Transverse colon (tissue), 4 donors: ENCODE measurements at places on chromosomes 6 and 20.

GRCh38 chr20:25291432-25292133, 43.7 kb downstream of the PYGB start:
- H3K27me3 ChIP-seq: no peaks in the 10 kb centered on the region
- no peak overlapping the region for H3K27ac ChIP-seq
- peaks cover 17% of the 10 kb centered on the region for H3K4me1 ChIP-seq
- DNase-seq: no peak

DNA sequence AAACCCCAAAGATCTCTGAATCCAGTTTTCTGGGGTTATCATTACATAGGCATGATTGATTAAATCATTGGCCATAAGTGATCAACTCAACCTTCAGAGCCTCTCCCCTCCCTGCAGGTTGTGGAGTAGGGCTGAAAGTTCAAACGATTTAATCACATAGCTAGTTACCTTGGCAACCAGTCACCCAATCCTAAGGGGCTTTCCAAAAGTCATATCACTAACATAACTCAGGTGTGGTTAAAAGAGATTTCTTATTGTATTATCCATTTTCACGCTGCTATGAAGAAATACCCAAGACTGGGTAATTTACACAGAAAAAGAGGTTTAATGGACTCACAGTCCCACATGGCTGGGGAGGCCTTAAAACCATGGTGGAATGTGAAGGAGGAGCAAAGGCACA, 935.1 kb upstream of the SLC35B3 start:
- no peak overlapping the region for H3K27ac ChIP-seq
- no peaks in the 10 kb centered on the region for H3K4me1 ChIP-seq
- no peak for DNase-seq

GRCh38 chr6:14729129-14729871, 516.6 kb upstream of the JARID2 start:
- DNase-seq: no peak
- H3K36me3 ChIP-seq: no peaks in the 10 kb centered on the region
- H3K4me3 ChIP-seq: no peak overlapping the region
- H3K4me1 ChIP-seq: peaks cover 3% of the 10 kb centered on the region
- H3K27ac ChIP-seq: peak overlapping the region; percentile 64
- H3K27me3 ChIP-seq: no peaks in the 10 kb centered on the region

- H3K27ac ChIP-seq: no peak overlapping the region
- H3K4me3 ChIP-seq: no peak overlapping the region
- no peaks in the 10 kb centered on the region for H3K36me3 ChIP-seq
- no peaks in the 10 kb centered on the region for H3K4me1 ChIP-seq
Measured at GRCh38 chr20:36519944-36520343, 21.4 kb upstream of the MYL9 start.

DNA sequence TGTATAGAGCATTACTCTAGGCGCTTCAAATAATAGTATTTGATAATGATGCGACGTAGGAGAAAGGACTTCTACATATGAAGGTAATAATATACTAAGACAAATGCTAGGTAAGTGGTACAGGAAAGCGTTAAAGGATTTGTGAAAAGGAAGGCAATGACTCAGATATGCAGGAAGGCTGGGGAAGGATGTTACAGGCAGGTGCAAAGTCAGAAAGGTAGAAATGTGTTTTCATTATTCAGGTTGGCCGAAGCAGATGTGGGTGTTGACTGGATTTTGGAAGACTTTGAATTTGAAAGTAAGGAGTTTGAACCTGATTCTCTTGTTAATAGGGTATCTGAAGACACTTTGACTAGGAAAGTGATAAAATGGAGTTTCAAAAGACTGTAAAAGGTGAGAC, 51.0 kb downstream of the STK4 start:
- peaks cover 4% of the 10 kb centered on the region for H3K4me1 ChIP-seq
- no peak for DNase-seq
- no peaks in the 10 kb centered on the region for H3K36me3 ChIP-seq
- no peak overlapping the region for H3K4me3 ChIP-seq
- H3K27me3 ChIP-seq: no peaks in the 10 kb centered on the region

- no peak overlapping the region for H3K27ac ChIP-seq
- no peaks in the 10 kb centered on the region for H3K27me3 ChIP-seq
- peaks cover 3% of the 10 kb centered on the region for H3K4me1 ChIP-seq
- H3K4me3 ChIP-seq: no peak overlapping the region
- DNase-seq: no peak
Measured at GRCh38 chr20:50038574-50038991, 55.8 kb downstream of the SNAI1 start.
